ENCODE measurements at places on chromosomes 6 and 20. TPM values are rescaled to one million over a fixed set of nuclear protein-coding genes. Genes with fewer than 3 reads are reported as not detected.

DNA sequence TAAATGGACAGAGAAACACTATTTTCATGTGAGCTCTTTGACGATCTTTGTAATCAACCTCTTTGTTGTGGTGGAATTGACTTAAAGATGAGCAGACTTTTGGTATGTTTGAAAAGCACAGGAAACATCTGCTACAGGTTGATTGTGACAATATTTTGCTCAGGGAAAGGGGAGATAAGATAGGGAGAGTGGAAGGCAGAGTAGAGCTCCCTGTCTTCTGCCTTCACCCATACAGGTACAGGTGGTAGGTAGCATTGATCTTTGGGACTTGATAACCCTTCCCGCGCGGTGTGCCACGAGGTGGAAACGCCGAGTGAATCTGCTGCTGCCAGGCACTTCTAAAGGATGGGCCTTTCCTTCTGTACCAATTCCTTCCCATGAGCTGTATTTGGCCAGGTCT, 183.6 kb downstream of the UTRN start:
- H3K27me3 ChIP-seq = no peaks in the 10 kb centered on the region
- no peaks in the 10 kb centered on the region for H3K4me1 ChIP-seq
- peaks cover 32% of the 10 kb centered on the region for H3K36me3 ChIP-seq
- no peak for DNase-seq

DNA sequence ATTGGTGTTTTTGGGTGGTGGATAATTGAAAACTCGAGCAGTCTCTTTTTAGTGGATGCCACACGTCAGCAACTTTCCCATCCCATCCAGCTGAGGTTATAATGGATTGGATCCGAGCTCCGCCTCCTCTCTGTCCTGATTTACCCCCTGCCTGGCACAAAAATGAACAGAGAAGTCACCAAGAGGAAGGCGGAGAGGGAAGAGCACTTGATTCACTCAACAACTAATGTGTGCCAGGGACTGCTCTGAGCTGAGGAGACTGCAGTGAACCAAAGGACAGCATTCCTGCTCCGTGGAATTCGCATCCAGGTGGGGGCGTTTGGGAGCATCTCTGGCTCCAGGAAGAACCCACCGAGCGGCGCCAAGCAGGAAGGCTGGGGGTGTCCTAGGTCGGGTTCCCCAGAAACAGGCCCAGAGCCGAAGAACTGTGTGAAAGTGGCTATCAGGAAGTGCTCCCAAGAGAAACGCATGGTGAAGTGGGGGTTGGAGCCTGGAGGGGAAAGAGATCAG, 95.8 kb upstream of the NAA20 start:
- H3K36me3 ChIP-seq = no peaks in the 10 kb centered on the region
- H3K27me3 ChIP-seq = no peaks in the 10 kb centered on the region
- peak overlapping the region; percentile 54 for H3K4me3 ChIP-seq

- no peaks in the 10 kb centered on the region for H3K4me1 ChIP-seq
- no peak overlapping the region for H3K4me3 ChIP-seq
- no peaks in the 10 kb centered on the region for H3K36me3 ChIP-seq
- H3K27ac ChIP-seq = no peak overlapping the region
Observed at GRCh38 chr20:15248618-15249395, 911.4 kb upstream of the FLRT3 start.

GRCh38 chr20:47773371-47773786, 11.9 kb downstream of the SULF2 start:
- DNase-seq = no peak
- peak overlapping the region; percentile 16 for H3K27ac ChIP-seq
- no peaks in the 10 kb centered on the region for H3K36me3 ChIP-seq
- H3K27me3 ChIP-seq = no peaks in the 10 kb centered on the region

DNA sequence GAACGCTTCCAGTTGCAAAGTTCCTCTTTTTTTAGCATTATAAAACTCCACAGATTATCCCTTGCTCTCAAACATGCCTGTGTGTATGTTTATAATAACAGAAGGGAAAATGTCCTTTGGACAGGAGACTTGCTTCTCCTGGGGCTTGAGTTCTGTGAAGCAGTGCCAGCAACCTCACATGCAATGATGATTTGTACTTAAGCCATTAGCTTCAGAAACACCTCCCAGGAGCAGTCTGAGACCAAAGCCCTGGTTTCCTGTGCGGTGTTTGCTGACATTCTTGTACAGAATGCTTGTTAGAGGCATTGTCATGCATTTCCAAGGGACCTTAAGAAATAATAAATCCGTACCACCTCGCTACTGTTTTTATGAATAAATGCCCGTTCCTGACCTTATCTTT, 752.8 kb downstream of the CBLN4 start:
- no peak for DNase-seq
- H3K27ac ChIP-seq = no peak overlapping the region
- no peaks in the 10 kb centered on the region for H3K27me3 ChIP-seq
- no peaks in the 10 kb centered on the region for H3K36me3 ChIP-seq
- H3K4me1 ChIP-seq = no peaks in the 10 kb centered on the region

DNA sequence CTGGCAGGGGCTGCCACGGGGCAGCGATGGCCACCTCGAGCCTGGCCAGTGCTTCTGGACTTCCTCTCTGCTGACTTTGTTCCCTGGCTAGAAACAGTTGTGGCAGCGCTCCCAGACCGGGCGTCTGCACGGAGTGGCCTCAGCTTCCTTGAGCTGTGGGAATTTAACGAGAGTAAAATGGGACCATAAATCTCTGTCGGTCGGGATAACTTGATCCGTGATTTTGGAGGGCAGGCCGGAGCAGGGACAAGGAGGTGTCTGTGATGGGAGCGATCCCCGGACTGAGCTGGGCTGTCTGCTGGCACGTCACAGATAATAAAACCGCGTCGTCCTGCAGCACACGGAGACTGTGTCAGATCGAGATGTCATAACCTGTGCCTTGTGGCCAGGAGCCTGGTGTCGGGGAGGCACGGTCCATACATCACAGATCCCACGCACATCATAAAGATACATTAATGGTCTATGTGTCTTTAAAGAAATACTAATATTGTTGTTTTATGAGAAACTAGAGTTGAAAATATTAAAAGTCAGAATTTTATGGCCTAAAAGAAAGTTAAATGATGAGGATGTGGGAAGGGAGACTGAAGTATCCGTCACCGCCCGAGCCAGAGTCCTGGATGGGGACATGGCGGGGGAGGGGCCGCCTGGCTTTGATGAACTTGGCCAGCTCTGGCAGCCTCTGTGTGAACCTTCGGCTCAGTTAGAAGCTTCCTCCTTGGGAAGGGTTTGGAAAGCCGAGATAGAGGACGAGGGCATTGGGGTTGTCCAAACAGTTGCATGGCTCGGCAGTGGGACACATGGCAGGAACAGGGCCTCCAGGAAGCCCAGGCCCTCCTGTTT, 6.5 kb upstream of the RBBP8NL start:
- peaks cover 14% of the 10 kb centered on the region for H3K4me1 ChIP-seq
- no peak overlapping the region for H3K4me3 ChIP-seq
- no peak for DNase-seq
- H3K27ac ChIP-seq = no peak overlapping the region
- no peaks in the 10 kb centered on the region for H3K36me3 ChIP-seq

DNA sequence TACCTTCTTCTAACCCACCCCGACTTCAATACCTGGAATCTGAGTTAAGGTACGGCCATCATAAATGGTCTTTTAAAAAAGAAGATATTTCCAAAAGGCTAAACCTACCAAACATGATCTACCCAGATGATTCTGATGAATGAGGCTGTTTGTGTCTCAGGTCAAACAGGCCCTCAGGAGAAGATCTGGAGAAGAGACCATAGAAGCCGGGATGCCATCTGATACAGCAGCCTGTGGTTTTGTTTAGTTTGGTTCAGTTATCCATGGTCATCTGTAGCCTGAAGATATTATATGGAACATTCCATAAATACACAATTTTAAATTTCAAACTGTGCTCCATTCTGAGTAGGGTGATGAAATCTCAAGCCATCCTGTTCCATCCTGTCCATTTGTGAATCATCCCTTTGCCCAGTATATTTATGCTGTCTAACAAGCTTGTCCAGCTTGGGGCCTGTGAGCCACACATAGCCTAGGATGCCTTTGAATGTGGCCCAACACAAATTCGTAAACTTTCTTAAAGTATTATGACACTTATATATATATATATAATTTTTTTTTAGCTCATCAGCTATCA, 4.0 kb upstream of the CAP2 start:
- no peak for DNase-seq
- no peaks in the 10 kb centered on the region for H3K36me3 ChIP-seq
- peak overlapping the region; percentile 97 for H3K27ac ChIP-seq
- H3K27me3 ChIP-seq = no peaks in the 10 kb centered on the region

DNA sequence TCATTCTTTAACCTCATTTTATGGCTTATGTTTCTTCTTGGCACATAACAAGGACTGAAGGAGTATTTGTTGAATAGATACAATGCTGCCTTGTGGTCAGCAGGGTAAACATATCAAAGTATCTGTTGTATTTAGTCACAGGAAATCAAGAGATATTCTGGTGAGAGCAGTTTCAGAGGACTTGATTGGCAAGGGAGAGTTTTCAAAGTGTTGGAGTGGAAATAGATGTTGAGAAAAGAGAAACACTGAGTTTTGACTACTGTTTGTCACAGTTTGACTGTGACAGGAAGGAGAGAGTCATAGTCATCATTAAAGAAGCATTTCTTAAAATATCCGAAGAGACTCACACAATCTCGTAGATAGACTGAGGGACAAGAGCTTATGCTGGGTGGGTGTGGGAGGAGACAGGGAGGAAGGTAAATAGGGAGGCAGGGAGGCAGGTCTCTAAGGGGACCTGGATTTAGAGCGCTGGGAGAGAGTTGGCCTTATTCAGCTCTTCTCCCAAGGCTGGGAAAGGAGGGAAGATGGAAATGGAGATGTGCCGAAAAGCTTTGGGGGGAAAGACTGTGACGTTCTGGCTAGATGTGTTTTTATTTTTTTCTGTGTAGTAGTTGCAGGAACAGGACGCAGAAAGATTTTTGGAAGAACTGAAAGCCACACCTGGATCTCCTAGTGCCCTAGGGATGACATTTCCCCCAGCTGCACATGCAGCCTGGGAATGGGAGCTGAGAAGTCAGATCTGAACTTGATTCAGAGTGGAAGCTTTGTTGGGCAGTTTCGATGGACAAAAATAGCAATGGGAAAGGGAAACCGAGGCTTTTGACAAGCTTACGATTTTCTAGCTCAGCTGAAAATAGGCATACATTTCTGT, 65.0 kb upstream of the IFNGR1 start:
- H3K27me3 ChIP-seq = no peaks in the 10 kb centered on the region
- no peak overlapping the region for H3K4me3 ChIP-seq
- no peaks in the 10 kb centered on the region for H3K36me3 ChIP-seq
- no peak for DNase-seq
- H3K4me1 ChIP-seq = no peaks in the 10 kb centered on the region

DNA sequence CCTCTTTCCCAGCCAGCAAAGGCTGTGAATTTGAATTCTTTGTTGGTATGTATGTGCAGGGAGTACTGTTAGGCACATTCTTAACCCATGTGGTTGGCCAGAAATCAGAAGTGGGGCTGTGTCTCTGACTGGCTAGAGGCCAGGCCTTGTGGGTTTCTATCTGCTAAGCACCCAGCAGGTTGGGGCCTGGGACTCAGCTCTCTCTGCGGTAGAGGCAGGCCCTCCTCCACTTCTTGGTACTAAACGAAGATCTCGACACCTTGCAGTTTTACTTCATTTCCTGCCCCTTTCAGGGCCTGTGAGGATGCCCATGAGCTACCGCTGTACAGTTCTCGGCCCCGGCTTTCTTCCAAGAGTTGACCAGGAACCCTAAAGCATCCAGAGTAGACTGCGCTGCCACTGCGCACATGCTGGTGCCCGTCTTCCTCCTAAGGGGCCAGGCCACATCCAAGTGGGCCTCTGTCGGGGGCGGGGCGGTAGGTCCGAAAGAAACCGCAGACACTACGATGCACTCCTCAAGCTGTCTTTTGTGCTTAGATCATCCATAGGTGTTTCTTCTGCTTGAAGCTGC, 51.1 kb downstream of the TCP11 start:
- no peaks in the 10 kb centered on the region for H3K36me3 ChIP-seq
- H3K27ac ChIP-seq = no peak overlapping the region
- no peak overlapping the region for H3K4me3 ChIP-seq
- no peaks in the 10 kb centered on the region for H3K27me3 ChIP-seq
- no peak for DNase-seq

DNA sequence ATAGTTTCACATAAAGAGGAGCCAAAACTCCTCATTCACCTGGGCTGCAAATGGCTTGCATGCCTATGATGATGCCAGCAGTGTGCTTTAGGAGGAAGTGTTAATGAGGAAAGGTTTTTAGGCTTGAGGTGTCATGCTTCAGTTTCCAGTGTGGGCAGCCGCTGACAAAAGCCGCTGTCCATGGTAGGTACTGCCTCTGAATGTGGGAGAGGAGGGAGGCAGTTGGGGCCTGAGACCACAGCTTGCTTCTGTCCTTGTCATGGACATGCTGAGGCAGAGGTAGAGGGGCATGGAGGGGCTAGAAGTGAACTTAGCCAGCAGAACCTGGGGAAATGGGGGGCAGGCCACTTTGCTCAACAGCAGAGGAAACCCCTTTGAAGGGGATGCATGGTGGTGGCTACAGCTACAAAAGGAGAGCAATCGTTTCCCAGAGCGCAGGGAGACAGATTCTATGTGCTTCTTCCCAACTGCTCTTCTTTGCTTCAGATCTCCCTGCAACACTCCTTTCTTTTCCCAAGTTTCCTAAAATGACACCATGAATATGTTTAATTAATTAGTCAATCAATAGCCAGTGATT, 372.1 kb upstream of the CNR1 start:
- no peaks in the 10 kb centered on the region for H3K36me3 ChIP-seq
- H3K4me3 ChIP-seq = no peak overlapping the region
- DNase-seq = no peak
- H3K27ac ChIP-seq = no peak overlapping the region

- no peaks in the 10 kb centered on the region for H3K36me3 ChIP-seq
- no peak overlapping the region for H3K27ac ChIP-seq
- DNase-seq = no peak
- no peaks in the 10 kb centered on the region for H3K27me3 ChIP-seq
- no peaks in the 10 kb centered on the region for H3K4me1 ChIP-seq
- H3K4me3 ChIP-seq = no peak overlapping the region
Observed at GRCh38 chr6:76615395-76615794, 542.9 kb upstream of the IMPG1 start.

DNA sequence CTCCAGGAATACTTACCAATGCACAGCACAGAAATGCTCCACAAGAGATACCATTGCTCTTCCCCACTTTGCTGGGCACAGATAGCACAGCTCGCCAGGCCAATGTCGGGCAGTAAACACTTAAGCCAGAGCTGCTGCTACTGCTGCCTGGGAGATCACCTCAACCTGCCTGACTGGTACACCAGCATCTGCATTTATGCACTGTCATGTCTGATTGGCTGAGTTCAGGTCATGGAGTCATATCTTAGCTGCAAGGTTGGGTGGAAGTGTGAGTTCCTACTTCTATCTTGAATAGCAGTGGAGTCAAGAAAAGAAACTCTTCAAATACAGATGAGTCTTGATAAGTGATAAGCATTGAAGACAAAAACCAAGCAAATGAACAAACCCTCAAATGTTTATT, 10.9 kb upstream of the ADGRF4 start:
- H3K4me1 ChIP-seq = no peaks in the 10 kb centered on the region
- no peaks in the 10 kb centered on the region for H3K36me3 ChIP-seq
- no peak overlapping the region for H3K27ac ChIP-seq
- no peaks in the 10 kb centered on the region for H3K27me3 ChIP-seq

FAM162B gene
- 2.3 TPM for polyA plus RNA-seq

HLA-DQB1 gene
- 10.8 TPM for polyA plus RNA-seq

PERP gene
- polyA plus RNA-seq = 1.00 TPM

TMC2 gene
- 0.04 TPM for polyA plus RNA-seq

PIGU gene
- polyA plus RNA-seq = 34.2 TPM

HAO1 gene
- not detected for polyA plus RNA-seq

IBTK gene
- polyA plus RNA-seq = 23.8 TPM
